Pancreas (tissue), 10 donors: ENCODE measurements at places on chromosomes 7 and 10. TPM values are rescaled to one million over a fixed set of nuclear protein-coding genes. Genes with fewer than 3 reads are reported as not detected.
A peak's percentile ranks its signal among the peaks of the same experiment; 100 is the strongest.

Gene ESYT2
- 31.8 TPM for total RNA-seq

Gene AQP1
- total RNA-seq, result 256 TPM

Gene OR2A12
- not detected for total RNA-seq

DNA sequence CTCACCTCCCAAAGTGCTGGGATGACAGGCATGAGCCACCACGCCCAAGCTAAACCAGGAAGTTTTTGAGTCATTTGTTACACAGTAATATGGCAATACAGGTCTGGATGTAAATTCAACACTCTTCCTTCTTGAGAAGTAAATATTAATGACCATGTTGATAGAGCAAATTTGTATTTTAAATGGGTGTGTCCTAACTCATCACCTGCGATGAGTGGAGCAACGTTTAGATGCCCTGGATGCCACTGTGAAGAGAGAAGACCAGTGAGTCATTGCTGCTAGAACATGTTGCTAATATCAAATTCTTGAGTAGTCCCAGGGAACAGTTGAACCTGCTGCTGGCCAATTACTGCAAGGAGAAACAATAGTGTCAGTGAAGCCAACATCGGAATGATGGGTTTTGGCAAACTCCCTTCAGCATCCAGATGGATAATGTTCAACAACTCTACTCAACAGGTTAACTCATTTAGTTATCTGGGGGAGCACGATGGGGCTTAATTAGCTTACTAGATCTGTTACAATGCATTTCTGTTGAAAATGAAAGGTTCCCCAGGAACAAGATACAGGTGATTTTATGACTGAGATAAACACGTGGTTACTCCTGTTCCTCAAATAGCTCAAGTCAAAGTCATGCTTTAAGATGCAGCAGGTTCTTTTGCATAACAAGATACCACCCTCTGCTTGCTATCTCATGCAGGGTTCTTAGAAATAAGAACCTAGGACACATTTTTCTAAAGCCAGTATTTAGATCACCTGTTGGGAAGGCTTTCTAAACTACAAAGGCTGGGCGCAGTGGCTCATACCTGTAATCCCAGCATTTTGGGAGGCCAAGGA lies 146.8 kb downstream of the CALN1 start:
- DNase-seq, result no peak
- H3K4me3 ChIP-seq, result no peak overlapping the region
- no peaks in the 10 kb centered on the region for H3K36me3 ChIP-seq
- no peaks in the 10 kb centered on the region for H3K4me1 ChIP-seq
- H3K27me3 ChIP-seq, result no peaks in the 10 kb centered on the region

- H3K4me3 ChIP-seq, result no peak overlapping the region
- H3K4me1 ChIP-seq, result peaks cover 28% of the 10 kb centered on the region
- H3K27me3 ChIP-seq, result no peaks in the 10 kb centered on the region
- DNase-seq, result no peak
Measured at GRCh38 chr10:34699904-34700517, 115.1 kb downstream of the PARD3 start.

GRCh38 chr10:114911801-114912469 lies 26.1 kb upstream of the TRUB1 start:
- no peaks in the 10 kb centered on the region for H3K4me1 ChIP-seq
- H3K27me3 ChIP-seq, result no peaks in the 10 kb centered on the region
- no peak overlapping the region for H3K4me3 ChIP-seq

DNA sequence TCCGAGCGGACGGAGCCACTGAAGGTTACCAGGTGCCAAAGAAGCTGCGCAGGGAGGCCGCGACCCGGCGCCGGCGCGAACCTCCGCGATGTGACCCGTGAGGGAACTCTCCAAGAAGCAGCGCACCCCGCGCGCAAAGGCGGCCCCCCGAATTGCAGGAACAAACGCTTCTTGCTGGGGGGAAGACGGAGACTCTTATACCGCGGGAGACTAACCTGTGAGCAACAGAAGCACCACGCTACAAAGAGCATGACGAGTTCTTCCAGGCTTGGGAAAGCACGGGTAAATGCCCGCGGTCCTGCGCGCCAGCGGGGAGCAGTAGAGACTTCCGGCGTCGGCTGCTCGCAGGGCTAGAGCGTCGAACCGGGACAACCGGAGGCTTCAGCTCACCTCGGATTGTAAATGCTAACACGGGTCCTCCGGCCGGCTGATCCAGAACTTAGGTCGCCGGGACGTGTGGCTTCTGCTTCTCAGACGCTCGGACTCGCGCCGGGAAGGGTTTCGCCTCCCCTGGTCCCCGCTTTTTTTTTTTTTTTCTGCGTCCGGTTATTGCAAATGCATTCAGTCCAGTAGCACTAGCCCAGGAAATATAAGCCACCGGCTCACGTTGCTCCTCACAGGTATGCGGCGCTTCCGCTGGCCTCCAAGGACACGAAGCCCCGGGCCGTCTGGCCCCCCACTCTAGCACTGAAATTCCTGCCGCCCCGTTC lies at the start of gene COA1:
Gene COA1, minus strand, starts transcription at position 310 of the 710 bp plus-strand sequence. CDS start 80,909 bp downstream, outside the sequence.
- H3K4me3 ChIP-seq, result peak within 1 kb of the TSS; percentile 85
- peak within 1 kb of the TSS; percentile 74 for H3K27ac ChIP-seq
- no peaks in the 10 kb centered on the region for H3K4me1 ChIP-seq
- no peaks in the 10 kb centered on the region for H3K36me3 ChIP-seq

- DNase-seq, result no peak
- H3K27ac ChIP-seq, result no peak overlapping the region
- H3K4me3 ChIP-seq, result no peak overlapping the region
- H3K27me3 ChIP-seq, result no peaks in the 10 kb centered on the region
- H3K4me1 ChIP-seq, result no peaks in the 10 kb centered on the region
- H3K36me3 ChIP-seq, result peaks cover 45% of the 10 kb centered on the region
Measured at GRCh38 chr10:32929634-32930033, 28.4 kb downstream of the ITGB1 start.

DNA sequence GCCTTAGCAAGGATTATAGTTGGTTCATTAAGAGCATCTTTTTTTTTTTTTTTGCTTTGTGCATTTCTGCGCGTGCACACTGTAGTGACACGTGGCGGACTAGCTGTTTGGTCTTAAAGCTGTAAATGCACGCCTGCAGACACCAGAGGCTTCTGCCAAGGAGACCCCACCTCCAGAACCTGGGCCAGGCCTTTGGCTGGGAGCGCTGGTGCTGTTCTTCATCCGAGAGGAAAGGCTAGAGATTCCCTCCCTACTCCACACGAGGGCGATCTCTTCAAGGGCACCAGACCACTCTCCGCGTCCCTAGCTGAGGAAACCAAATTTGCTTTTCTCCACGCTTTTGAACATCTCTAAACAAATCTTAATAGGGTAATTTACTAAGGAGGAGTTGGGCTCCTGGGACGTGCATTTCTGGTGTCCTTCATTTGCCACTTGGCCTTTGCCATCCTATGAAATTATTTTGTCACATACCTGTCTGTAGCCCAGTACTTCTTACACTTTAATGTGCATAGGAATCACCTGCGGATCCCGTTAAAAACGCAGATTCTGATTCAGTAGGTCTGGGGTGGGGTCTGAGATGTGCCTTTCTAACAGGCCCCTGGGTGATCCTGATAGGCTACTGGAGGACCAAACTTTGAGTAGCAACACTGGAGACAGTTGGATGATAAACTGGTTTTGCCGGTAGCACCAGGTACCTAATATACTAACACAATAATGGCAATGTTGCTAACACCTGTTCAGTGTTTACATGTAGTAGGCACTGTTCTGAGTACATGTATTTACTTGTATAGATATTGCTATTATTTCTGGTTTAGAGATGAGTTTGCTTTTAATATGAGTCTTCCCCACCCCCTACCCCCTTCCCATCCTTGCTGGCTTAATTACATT lies 1.3 kb upstream of the SLC26A5 start:
- no peaks in the 10 kb centered on the region for H3K27me3 ChIP-seq
- DNase-seq, result no peak
- H3K36me3 ChIP-seq, result no peaks in the 10 kb centered on the region
- peaks cover 4% of the 10 kb centered on the region for H3K4me1 ChIP-seq
- H3K4me3 ChIP-seq, result no peak overlapping the region

DNA sequence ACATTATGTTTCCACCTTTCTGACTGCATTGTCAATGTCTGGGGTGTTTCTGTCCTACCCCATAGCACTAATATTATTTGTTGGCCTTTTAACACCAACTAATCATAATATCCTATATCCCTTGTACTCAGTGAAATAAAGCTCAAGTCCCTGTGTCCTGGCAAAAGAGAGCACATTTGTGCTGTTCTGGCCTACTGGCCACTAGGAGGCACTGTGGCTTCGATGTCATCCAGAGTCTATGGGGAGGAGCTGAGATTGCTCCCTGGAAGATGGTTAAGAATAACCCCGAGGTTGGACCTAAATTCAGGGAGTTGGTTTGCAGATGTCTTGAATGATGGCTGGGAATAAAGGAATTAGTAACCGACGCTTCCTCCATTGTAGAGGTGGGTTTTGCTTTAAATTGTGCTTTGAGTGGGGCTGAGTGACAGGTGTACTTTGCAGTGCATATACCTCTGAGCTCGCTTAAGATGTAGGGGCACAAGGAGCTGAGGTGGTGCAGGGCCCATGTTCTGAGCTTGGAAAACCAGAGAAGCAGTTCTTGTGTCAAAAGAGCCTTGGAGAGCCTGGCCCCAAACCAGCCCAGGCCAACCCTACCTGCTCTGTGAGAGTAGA lies 191.2 kb upstream of the PRSS1 start:
- no peaks in the 10 kb centered on the region for H3K4me1 ChIP-seq
- no peaks in the 10 kb centered on the region for H3K27me3 ChIP-seq
- H3K4me3 ChIP-seq, result no peak overlapping the region
- no peak overlapping the region for H3K27ac ChIP-seq

DNA sequence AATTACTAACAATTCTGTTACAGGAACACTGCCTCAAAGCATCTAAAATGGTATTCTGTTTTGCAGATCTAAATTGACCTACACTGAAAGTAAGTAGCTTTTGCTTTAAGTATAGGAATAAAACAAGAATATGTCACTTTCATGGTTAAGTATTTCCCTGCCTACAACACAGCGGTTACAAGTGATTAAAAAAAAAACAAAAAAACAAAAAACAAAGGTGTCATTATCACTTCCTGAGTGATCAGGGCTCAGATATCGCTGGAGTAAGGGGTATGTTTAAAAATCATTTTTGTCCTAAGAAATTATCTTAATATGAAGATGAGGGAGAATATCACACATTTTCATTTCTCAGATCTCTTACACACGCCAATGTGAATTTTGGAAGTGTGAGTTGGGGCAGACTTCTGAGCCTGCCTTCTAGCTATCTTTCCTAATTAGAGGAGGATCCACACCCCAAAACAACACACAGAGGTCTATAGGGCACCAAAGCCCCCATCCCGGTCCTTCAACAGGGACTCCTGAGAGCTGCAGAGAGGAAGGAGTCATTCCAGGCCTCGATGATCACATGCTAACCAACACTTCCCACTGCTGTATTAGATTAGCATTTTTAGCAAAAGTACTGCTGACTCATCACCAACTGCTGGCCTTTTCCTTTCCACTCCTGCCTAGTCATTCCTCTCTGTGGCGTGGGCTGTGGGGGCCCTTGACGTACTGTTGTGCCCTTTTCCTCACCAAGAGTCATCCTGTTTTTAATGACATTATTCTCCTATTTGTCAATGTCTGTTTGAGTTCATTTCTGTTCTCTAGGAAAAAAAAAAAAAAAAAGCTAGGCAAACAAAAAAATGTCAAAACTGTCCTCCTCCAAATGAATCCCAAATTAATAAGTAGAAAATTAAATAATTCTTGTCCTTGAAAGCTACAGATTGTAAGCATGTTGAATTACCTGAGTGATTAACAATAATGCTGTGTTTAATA lies 31.2 kb downstream of the PRTFDC1 start:
- H3K27ac ChIP-seq, result no peak overlapping the region
- H3K36me3 ChIP-seq, result no peaks in the 10 kb centered on the region
- H3K27me3 ChIP-seq, result no peaks in the 10 kb centered on the region
- peak; percentile 50 for DNase-seq
- no peaks in the 10 kb centered on the region for H3K4me1 ChIP-seq

DNA sequence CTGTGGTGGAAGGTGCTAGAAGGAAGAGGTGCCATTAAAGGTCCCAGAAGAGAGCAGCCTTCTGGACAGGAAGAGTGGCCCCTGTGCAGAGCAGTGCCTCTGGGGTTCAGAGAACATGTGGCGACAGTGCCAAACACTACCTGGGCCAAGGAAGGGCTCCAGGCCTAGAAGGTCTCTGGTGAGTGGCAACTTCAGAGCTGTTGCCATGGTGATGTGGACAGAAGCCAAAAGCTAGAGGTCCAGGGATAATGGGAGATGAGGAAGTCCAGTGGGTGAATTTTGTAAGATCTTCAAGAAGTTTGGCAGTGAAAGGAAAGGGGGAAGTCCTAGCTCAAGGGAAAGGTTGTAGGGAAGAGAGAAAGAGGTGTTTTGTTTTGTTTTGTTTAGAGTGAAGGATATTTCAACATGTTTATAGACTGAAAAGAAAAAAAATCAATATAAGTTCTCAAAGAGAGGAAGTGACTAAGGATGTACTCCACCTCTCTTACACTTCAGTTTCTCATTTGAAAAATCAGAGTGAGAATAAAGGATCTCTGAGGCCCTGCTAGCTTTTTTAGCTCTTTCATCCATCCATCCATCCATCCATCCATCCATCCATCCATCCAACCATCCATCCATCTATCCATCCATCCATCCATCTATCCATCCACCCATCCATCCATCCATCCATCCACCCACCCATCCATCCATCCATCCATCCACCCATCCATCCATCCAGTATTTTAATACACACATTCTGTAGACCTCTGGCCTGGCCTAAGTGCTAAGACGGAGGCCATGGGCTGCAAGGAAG lies 77.1 kb upstream of the DUSP5 start:
- DNase-seq, result no peak
- H3K27me3 ChIP-seq, result no peaks in the 10 kb centered on the region
- H3K4me1 ChIP-seq, result no peaks in the 10 kb centered on the region
- H3K27ac ChIP-seq, result no peak overlapping the region
- H3K4me3 ChIP-seq, result no peak overlapping the region

- no peak overlapping the region for H3K4me3 ChIP-seq
- H3K27ac ChIP-seq, result no peak overlapping the region
Measured at GRCh38 chr10:83987216-83987615, 152.1 kb upstream of the GHITM start.
